Cardiac fibroblast (primary cell): ENCODE measurements at places on chromosomes 3 and 15.

DNA sequence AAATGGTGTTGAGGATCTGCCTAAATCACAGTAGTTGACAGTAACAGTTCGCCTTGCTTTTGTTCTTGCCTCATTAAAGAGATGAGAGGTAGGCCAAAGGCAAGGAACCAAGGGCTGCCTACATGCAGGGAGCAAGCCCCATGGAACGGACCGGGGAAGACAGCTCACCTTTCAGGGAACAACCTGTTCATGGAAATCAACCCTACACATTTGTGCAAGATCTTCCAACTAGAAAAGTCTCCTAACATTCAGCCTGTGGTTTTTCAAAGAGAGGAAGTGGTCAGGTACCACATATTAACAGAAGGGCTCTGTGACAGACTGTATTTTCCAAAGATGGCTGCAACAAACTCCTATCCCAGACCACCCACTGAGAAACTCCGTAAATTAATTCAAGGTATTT lies 1031.8 kb upstream of the NR2F2 start:
- DNase-seq, result no peak

GRCh38 chr3:66425032-66425431 lies 75.8 kb downstream of the LRIG1 start:
- no peak for DNase-seq

GRCh38 chr3:197511853-197512635 lies 43.7 kb downstream of the BDH1 start:
- no peak for DNase-seq

- no peak for DNase-seq
Observed at GRCh38 chr3:82022836-82023235, 261.4 kb upstream of the GBE1 start.

DNA sequence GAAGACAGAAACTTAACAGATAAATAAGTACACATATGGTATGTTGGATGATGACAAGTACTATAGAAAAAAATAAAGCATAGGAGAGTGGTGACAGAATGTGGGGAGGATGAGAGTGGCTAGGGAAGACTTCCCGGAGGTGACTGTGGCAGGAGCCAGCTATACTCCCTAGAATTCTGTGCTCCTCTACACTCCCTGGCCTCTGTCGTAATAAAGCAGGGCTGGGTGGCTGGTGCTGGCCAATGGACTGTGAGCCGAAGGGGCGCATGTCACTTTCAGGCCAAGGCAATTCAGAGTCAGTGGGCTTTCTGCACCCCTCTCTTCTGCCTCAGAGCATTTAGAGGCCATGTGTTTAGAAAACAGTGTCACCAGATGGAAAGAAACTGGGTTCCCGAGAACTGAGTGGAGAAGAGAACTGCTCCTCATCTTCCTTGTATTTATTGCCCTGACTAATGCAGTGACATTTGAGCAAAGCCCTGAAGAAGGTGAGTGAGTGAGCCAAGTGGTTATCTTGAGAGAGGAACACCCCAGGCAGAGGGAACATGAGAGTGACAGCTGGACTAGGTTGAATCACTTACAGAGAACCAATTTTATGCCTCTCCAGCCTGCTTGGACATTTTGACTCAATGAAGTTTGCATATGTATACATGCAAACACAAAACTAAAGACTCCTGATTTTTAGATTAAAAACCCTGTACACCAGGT lies 5.2 kb upstream of the VPS8 start:
- DNase-seq, result no peak

DNA sequence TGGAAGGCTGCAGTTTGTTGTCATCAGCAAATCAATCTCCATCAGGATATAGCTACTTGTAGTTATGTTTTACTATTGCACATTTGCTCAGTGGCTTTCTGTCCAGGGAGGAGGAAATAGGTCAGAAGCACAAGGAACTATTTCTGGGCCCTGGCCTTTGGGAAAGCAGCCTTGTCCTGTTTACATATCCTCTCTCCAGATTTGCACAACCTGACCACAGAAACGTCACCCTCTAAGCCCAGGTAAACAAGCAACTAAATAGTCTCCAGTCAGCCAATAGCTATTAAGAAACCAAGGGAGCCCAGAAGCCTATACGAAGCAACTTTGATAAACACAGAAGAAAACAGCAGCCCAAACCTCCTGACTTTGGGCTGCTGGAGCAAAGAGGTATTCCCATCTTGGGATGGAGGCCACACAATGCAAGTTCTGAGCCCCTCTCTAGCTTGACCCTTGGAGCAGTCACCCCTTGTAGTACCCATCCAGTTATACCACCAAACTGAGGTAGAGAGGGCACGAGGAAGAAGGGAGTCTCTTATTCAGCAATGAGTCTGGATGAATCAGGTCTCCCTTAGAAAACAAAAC lies 2.3 kb upstream of the FEM1B start:
- DNase-seq, result no peak

- DNase-seq, result peak; percentile 47
Observed at GRCh38 chr3:153087595-153088566, 74.1 kb upstream of the RAP2B start.

DNA sequence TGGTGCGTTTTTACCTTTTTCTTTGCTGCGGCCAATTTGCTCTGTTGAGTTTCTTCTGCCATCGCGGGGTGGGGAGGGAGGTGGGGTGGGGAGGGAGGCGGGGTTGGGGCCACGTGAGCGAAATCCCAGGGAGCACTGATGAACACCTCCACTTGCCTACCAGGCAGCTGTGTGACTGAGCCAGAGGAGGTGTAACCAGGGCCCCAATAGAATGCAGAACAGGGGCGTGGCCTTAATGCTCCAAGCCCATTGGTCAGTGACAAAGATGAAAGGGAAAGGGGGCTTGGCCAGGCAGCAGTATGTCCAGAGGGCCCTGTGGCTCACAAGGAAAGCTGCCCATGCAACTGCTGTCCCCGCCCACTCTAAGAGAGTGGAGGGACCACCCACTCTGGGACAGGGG lies 21.4 kb upstream of the OR4F6 start:
- no peak for DNase-seq
